ENCODE measurements at places on chromosomes 12 and 14.

GRCh38 chr12:109915171-109916040 lies 15.3 kb downstream of the TCHP start:
- H3K4me3 ChIP-seq: no peak overlapping the region
- no peaks in the 10 kb centered on the region for H3K4me1 ChIP-seq
- no peak for DNase-seq
- H3K27ac ChIP-seq: no peak overlapping the region

DNA sequence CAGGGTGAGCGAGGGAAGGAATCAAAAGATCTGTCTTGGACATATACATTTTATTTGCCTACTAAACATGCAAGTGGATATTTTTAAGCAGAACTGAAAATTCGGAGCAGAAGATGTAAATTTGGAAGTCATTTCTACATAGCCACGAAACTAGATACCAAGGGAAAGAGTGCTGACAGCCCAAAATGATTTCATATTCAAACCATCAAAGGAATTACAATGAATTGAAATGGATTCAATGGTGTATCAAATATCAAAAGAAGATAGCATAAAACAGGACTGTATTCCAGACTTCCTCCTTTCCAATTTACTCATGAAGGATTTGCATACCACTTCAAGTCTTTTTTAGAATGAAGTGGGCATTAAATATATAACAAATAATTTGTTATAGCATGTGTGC lies 313.5 kb upstream of the KITLG start:
- no peak overlapping the region for H3K4me3 ChIP-seq
- no peaks in the 10 kb centered on the region for H3K27me3 ChIP-seq
- no peaks in the 10 kb centered on the region for H3K36me3 ChIP-seq

GRCh38 chr12:58540480-58541299 lies 379.6 kb downstream of the LRIG3 start:
- no peak overlapping the region for H3K4me3 ChIP-seq
- no peak overlapping the region for H3K27ac ChIP-seq
- no peaks in the 10 kb centered on the region for H3K36me3 ChIP-seq
- H3K27me3 ChIP-seq: peaks cover 6% of the 10 kb centered on the region
- no peak for DNase-seq

- H3K4me3 ChIP-seq: no peak overlapping the region
- no peak overlapping the region for H3K27ac ChIP-seq
- H3K4me1 ChIP-seq: no peaks in the 10 kb centered on the region
- no peak for DNase-seq
- no peaks in the 10 kb centered on the region for H3K36me3 ChIP-seq
Measured at GRCh38 chr14:81311141-81311540, 89.0 kb downstream of the STON2 start.

DNA sequence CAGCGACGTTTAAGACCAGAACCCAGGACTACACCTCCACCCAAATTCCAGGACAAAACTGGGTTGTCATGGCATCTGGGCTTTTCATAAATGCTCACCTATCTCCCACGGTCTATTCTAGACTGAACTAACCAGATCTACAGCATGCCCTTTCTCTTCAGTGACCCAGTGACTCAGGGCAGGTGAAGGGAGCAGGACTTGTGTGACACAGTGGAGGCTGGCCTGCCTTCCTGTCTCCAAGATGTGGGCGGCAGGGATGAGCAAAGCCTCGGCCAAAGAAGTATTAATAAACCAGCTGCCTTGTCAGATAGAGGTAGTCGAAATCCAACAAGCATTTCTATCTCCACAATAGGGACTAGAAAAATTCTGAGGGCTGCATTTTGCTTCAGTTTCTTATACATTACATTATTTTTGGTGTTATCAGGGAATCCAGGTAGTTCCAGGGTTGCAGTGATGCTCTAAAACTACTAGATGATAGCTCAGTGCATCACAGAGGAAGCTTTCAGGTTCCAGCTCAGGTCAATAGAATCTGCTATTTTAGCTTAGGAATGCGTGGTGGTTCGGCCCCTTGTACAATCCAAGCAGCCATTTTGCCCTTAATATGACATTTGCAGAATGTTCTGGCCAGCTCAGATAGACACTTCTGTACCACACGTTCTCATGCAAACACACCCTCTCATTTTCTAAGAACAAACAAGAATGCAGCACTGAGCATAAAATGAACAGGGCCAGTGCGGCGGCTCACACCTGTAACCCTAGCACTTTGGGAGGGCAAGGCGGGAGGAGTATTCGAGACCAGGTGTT lies 4.2 kb upstream of the GLRX5 start:
- no peaks in the 10 kb centered on the region for H3K27me3 ChIP-seq
- DNase-seq: no peak
- H3K4me3 ChIP-seq: no peak overlapping the region
- H3K27ac ChIP-seq: peak overlapping the region; percentile 56
- no peaks in the 10 kb centered on the region for H3K36me3 ChIP-seq

- H3K27ac ChIP-seq: peak overlapping the region; percentile 94
- H3K4me3 ChIP-seq: peak overlapping the region; percentile 81
- peaks cover 1% of the 10 kb centered on the region for H3K36me3 ChIP-seq
- no peaks in the 10 kb centered on the region for H3K27me3 ChIP-seq
- peaks cover 51% of the 10 kb centered on the region for H3K4me1 ChIP-seq
Measured at GRCh38 chr12:47797441-47797840, 22.3 kb downstream of the HDAC7 start.

- peaks cover 19% of the 10 kb centered on the region for H3K4me1 ChIP-seq
- H3K36me3 ChIP-seq: no peaks in the 10 kb centered on the region
- H3K27ac ChIP-seq: no peak overlapping the region
- no peak for DNase-seq
- H3K27me3 ChIP-seq: no peaks in the 10 kb centered on the region
Measured at GRCh38 chr12:112368856-112369255, 13.4 kb downstream of the HECTD4 start.

DNA sequence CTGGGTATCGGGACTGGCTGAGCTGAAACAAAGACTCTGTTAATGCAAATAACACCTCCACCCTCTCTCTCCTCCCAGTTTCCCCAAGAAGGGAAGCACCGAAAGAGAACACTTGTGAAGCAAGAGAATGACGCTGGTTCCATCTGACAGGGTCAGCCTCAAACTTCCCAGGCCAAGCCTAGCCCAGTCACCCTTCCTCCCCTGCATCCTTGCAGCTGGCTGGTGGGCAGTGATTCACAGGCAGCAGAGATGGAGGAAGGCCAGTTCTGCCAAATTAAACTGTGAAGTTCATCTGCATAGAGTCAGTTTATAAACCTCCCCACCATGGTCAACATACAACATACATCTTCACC lies 2.8 kb downstream of the LRRC74A start:
- no peaks in the 10 kb centered on the region for H3K36me3 ChIP-seq
- DNase-seq: no peak
- H3K27me3 ChIP-seq: peaks cover 2% of the 10 kb centered on the region
- H3K4me3 ChIP-seq: no peak overlapping the region
- H3K4me1 ChIP-seq: no peaks in the 10 kb centered on the region

DNA sequence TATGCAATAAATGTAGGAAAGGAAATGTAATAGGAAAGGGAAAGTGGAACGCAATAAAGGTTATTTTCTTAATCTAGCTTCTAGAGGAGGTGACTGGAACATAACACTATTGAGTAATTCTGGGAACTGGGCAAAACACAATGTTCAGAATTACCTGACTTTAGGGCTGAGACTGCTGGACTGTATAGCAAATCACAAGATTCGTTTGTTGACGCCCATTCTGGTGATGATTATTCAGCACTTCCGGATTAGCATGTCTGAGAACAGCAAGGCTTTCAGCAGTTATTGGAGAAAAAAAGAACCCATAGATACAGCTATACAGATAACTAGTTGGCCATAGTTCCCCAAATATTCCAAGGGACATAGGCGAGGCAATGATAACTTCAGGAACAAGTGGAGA lies 2.3 kb upstream of the KLRD1 start:
- H3K4me3 ChIP-seq: no peak overlapping the region
- no peaks in the 10 kb centered on the region for H3K27me3 ChIP-seq
- peaks cover 2% of the 10 kb centered on the region for H3K36me3 ChIP-seq

- peaks cover 3% of the 10 kb centered on the region for H3K4me1 ChIP-seq
- H3K27me3 ChIP-seq: peaks cover 11% of the 10 kb centered on the region
- no peak for DNase-seq
- H3K27ac ChIP-seq: no peak overlapping the region
Measured at GRCh38 chr12:49616533-49617219, 6.7 kb upstream of the PRPF40B start.

DNA sequence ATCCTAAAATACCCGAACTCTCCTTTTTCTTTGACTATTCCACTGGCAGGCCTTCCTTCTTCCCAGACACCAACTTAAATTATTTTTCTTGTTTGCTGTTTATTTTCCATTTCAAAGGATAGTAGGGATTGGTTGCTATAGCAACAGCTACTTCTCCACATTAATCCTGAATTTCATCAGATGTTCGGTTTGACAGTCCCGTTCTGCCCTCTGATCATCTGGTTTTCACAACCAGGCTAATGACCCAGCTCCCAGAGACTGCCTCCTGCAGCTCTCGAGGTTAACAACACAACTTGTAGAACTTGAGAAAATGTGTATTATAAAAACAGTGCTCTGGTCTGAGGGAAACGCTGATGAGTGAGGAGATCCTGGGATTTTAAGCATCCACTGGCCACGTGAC lies 45.5 kb downstream of the NUAK1 start:
- H3K4me1 ChIP-seq: no peaks in the 10 kb centered on the region
- no peak for DNase-seq
- H3K27me3 ChIP-seq: peaks cover 10% of the 10 kb centered on the region
- no peak overlapping the region for H3K4me3 ChIP-seq

DNA sequence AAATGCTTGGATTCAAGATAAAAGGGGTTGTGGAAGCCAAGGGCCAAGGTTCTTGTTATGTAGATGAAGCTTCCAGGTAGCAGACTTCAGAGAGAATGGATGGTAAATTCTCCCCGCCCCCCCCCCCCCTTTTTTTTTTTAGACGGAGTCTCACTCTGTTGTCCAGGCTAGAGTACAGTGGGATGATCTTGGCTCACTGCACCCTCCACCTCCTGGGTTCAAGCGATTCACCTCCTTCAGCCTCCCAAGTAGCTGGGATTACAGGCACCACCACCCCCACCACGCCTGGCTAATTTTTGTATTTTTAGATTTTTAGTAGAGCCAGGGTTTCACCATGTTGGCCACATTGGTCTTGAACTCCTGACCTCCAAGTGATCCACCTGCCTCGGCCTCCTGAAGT lies 4.1 kb downstream of the DGLUCY start:
- H3K4me3 ChIP-seq: peak overlapping the region; percentile 11
- H3K36me3 ChIP-seq: peaks cover 27% of the 10 kb centered on the region
- no peaks in the 10 kb centered on the region for H3K27me3 ChIP-seq

- no peaks in the 10 kb centered on the region for H3K36me3 ChIP-seq
- peak overlapping the region; percentile 84 for H3K27ac ChIP-seq
- H3K27me3 ChIP-seq: no peaks in the 10 kb centered on the region
- peak overlapping the region; percentile 81 for H3K4me3 ChIP-seq
Measured at GRCh38 chr12:49233842-49234526, 30.9 kb upstream of the TUBA1C start.

DNA sequence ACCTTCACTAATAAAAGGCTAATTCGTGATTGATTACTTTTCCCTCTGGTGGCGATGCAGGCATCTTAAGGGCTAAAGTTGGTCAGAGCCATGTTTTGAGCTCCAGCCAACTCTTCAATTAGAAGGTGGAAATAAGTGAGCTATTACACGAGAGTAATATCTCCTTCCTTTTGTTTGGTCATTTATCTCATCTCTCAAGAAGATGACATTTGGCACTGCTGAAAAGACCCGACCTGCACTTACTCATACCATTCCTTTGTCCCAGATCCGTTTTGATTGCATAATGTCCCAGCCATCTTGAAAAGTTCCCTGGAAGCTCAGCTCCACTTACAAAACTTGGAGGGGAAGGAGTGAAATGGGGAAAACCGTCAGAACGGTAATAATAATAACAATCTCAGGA lies 316.2 kb downstream of the VRK1 start:
- no peak overlapping the region for H3K4me3 ChIP-seq
- H3K27ac ChIP-seq: no peak overlapping the region
- peaks cover 12% of the 10 kb centered on the region for H3K36me3 ChIP-seq
- no peak for DNase-seq
- peaks cover 2% of the 10 kb centered on the region for H3K4me1 ChIP-seq

DNA sequence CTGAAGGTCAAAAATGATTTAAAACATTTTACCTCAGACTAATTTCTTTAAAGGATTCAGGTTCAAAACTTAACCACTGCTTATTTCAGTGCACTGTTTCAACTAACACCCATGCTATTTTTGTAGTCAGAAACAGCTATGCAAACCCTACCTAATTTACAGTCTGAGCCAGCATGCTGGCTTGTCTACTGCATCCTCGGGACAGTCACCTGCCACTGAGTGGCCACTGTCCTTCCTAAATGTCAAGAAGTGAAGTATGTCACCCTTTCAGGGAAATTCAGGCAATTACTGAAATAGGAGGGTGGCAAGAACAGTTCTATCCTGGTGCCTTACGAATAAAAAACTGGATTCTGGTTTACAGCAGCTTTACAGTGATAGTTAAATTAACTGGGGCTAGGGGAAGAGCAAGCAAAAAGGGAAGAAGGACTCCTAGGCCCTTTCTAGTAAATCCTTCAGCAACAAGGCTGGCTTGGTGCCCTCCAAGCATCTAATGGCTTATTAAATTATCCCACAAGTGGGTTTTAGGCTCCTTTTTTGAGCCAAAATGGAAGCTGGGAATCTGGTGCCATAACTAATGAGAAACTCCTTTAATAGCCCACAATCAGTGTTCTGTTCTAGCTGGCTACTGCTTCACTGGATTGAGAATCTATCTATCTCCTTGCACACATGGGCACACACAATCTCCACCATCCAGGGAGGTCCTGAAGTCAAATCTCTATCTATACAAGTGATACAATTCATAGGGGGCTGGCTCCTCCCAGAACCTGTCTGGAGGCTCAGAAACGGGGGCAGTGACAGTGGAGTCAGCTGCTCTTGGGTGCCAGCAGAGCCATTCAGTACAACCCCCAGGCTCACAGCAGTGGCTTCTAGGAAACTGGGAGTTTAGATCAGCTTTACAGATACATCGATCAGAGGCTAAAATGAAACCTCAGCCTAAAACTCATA lies 43.4 kb downstream of the SH2B3 start:
- DNase-seq: no peak
- no peak overlapping the region for H3K4me3 ChIP-seq
- H3K4me1 ChIP-seq: peaks cover 47% of the 10 kb centered on the region
- peak overlapping the region; percentile 68 for H3K27ac ChIP-seq

- peak overlapping the region; percentile 98 for H3K4me3 ChIP-seq
- DNase-seq: no peak
- H3K27me3 ChIP-seq: no peaks in the 10 kb centered on the region
- peaks cover 1% of the 10 kb centered on the region for H3K36me3 ChIP-seq
- peak overlapping the region; percentile 94 for H3K27ac ChIP-seq
- peaks cover 32% of the 10 kb centered on the region for H3K4me1 ChIP-seq
Measured at GRCh38 chr12:754851-755562, 2.6 kb downstream of the WNK1 start.

DNA sequence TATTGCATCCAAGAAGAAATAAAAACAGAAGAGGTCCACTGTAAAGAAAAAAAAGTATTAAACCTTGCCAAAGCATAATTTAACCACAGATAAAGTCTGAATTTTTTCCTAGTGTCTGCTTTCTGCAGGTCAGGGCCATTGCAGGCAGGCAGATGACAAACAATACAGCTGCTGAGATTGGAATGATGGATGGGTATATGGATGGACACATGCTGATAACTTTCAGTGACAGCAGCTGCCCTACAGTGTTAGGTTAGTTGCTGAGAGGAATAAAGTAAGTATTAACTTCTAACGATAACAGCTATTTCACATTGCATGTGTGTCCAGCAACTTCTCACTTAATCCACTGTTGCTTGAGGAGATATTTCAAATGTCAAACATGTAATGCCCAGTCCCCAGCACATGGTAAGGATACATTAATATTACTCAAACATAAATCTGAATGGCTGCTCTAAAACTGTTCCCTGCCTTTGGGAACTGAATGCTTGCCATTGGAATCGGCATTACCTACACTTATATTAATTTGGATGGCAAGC lies 515.3 kb downstream of the RMST start:
- DNase-seq: no peak
- no peak overlapping the region for H3K4me3 ChIP-seq
- H3K27ac ChIP-seq: no peak overlapping the region
- peaks cover 6% of the 10 kb centered on the region for H3K27me3 ChIP-seq
- H3K4me1 ChIP-seq: no peaks in the 10 kb centered on the region
